T1000 (cell line): ENCODE measurements at places on chromosomes 1 and 21.

GRCh38 chr1:95007687-95008086 lies 65.1 kb downstream of the ALG14 start:
- DNase-seq: no peak

GRCh38 chr1:88961081-88961480 lies 31.3 kb downstream of the KYAT3 start:
- no peak for DNase-seq

GRCh38 chr1:47655521-47656300 lies 217.9 kb downstream of the FOXD2 start:
- DNase-seq: no peak

DNA sequence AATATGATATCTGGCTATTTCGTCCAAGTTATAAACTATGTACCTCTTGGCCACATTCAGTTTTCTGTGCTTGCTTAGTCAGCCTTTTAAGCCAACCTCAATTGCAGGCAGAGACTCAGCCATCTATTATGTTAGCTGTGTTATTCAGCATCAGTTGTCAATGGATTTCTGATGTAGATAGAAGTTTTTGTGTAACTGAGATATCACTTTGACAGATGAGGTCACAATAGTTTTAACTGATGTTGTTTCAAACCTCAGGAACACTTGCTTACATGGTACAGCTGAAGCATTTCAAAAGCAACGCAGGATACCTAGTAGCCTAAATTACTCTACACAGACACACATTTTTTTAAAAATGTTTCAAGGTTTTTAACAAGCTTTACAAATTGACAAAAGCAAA lies 1478.0 kb downstream of the NCAM2 start:
- no peak for DNase-seq

DNA sequence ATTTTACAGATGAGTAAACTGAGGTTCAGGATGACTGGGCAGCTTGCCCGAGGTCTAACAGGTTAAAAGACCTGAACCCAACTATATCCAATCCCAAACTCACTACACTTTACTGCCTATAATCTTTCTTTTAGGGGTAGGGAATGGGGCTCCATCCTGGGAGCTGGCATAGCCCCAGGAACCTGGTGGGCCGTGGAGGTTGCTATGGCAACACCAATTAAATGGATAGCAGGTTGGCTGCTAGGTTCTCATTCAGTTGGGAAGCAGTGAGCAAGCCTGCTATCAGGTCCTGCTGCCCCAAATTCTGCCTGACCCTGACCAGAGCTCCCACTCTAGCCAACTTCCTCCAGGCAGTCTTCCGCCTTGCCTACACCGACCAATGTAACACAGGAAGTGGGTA lies 40.9 kb downstream of the LRP8 start:
- no peak for DNase-seq

DNA sequence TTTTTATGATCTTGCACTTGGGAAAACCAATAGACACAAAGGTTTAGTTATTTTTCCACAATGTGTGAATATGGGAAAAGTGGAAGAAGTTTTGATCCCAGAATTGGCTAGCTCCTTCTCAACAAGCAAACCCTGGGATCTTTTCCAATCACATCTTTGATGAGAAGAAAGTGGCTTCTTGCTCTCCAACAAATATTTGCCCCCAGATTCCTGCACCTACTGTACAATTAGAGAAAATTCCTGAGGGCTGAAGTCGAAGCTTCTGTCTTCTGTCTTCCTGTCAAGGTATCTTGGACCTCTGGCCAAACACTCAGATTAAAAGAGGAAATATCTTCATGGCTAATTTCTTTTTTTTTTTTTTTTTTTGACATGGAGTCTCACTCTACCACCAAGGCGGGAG lies 113.1 kb upstream of the SLC45A1 start:
- DNase-seq: no peak

- no peak for DNase-seq
These were observed 133.4 kb upstream of the MAP1LC3C start for GRCh38 chr1:242132121-242132817.

- DNase-seq: no peak
These were observed 36.6 kb downstream of the H3-3A start for GRCh38 chr1:226098870-226099835.

- no peak for DNase-seq
These were observed 41.8 kb downstream of the CRYAA start for GRCh38 chr21:43210454-43211071.

DNA sequence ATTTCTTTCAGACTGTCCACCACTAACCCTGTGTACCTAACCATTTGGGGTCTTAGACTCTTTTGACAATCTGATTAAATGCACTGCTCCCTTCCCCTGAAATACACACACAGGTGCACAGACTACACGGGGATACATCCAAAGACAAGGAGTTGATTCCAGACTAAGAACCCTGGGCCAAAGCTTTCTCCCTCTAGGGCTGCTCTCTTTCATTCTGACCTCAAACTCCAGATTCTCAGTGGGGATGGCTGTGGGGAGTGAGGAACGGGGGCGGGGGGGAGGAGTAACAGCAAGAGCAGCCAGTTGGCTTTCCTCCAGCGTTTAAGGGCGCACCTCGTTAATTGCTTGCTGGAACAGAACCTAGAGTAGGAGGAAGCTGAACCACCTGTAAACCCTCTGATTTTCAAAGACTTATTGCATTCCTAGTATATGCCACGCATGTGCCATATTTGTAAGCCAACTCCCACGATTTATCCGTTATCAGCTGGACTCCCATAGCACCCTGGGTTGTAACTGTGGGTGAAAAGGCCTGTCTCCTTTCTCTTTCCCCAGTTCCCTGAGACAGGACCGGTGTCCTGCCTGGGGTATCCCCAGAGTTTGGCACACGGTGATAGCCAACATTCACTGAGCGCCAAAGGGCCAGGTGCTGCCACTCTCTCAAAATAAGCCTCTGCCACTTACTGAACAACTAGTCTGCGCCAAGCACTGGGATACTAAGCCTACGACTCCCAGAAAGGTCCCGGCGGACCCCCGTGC lies 920 bp downstream of the MTHFR start:
- DNase-seq: no peak

DNA sequence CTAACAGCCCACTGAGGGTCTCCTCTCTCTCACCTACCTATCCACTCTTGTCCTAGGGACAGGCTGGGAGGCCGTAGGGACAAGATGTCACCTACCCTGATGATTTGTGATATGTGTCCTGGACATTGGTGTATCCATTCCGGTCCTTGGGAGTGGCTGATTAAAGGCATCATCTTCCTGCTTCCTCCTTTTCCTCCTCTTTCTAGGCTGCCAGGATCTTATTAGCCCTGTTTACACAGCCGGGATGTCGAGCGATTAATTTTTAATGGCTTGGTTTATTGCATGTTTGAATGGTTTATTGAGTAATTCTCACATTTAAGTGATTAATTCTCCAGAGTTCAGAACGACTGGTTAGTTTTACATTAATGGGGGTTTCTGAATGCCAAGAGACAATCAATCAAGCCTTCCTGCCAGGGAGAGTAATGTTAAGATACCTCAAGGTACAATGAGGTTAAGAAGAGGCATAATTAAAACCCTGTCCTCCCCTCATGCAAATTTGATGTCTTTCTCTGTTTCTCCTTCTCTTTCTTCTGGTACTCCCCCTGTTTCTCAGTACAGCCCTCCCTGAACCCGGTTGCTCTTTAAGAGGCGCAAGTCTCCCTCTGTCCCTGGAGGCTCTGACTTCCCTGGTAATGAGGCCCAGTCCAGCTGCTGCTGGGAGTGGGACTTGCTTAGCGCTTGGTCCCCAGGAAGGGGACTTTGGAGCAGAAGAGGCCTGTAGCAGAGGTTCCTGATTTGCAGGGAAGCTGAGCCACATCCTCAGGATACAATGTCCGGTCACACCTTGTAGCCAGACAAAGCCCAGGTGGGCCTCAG lies 50.9 kb downstream of the ACTL8 start:
- no peak for DNase-seq

DNA sequence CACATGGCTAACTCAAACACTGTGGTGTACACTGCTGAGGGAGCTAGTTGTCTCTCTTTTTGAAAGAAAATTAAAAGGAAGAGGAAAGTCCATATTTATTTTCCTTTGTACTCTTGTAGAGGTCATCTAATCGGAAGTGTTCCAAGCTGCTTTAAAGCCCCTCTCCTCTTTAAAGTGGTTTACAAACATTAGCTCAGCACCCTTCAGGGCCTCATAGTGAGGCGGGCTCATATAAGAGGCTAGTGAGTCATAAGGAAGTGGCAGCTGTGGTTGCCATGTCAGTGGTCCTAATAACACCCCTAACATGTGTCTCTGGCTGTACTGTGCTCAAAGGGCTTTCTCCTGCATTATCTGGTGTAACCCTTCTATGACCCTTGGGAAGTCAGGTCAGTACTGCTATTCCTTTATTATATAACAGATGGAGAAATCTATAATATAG lies 104.4 kb upstream of the SERBP1 start:
- no peak for DNase-seq

DNA sequence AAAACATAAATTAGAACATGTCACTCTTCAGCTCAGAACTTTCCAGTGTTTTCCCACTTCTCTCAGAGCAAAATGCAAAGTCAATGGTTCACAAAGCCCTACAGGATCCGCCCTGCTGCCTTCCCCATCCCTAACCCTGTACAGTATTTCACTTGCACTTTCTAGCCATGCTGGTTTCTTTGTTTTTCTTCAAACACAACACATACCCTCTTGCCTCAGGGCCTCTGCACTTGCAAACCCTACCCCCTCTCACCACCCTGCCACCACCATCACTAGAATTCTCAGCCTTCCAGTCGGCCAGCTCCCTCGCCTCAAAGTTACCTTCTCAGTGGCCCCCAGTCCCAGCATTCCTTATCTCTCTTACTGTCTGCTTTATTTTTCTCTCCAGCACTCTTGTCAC lies 17.6 kb downstream of the TEX35 start:
- DNase-seq: no peak

DNA sequence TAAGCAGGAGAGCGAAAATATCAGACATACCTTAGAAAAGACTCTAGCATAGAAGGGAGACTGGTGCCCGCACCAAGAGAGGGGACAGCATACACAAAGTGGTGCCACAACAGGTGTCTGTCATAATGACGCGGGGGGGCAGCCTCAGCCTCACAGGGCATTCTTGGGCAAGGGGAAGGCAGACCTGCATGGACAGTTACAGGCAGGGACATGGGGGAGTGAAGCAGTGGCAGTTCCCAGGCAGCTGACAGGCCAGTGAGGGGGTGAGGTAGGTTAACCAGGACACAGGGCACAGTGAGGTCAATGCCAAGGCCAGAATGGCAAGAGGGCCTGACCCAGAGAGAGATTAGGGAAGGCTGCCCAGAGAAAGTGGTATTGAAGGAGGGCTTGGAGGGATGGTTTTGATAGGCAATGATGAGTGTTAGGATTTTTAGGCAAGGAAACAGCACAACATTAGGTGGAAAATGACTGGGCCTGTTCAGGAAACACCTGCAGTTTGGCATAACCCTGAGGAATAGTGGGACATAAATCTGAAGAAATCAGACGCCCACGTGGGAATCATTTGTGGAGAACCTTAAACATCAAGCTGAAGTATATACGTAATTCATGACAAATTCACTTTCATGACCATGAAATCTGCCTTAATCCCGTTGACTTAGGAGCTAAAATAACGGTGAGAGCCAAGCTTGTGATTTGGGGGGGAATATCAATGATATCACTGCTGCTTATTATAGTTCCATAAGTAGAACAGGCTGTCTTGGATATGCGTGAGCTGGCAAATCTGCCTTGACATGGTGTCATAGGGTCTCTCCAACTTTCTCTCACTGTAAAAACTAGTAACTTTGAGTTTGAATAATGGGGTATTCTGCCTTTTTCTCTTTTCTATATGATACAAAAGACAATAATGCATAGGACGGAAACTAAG lies 8.9 kb downstream of the PTPN14 start:
- DNase-seq: no peak

GRCh38 chr21:39882151-39882838 lies 15.1 kb downstream of the PCP4 start:
- DNase-seq: no peak

GRCh38 chr1:175267716-175268416 lies 75.3 kb upstream of the KIAA0040 start:
- DNase-seq: no peak

DNA sequence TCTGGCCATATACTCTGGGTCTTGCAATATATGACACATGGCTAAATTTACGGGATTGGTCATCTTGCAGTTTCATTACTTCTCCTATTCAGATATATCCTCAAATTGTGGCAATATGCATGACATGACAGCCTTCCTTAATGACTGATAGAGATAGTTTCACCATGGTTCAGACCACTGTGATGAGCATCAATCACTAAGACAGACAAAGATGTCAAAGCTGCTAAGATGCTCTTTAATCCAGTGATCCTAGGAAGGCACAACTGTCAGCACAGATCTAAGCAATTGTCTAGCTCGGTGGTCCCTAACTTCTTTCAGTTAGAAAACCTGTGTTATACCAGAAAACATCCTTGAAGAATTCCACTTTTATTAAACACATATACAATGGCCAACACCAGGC lies 70.9 kb upstream of the ADGRL2 start:
- no peak for DNase-seq
